ENCODE measurements at places on chromosomes 6 and 20.

DNA sequence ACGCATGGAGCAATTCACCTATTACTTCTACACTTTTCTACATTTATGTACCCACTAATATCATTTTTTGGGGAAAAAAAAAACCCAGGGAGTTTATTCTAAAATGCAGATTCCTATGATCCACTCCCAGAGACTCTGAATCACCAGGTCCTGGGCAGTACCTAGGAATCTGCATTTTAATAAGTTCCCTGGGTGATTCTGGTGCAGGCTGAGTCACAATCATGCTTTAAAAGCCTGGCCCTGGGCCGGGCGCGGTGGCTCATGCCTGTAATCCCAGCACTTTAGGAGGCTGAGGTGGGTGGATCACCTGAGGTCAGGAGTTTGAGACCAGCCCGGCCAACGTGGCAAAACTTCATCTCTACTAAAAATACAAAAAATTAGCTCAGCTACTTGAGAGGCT is 43.3 kb upstream of the MLN start:
- DNase-seq: no peak

DNA sequence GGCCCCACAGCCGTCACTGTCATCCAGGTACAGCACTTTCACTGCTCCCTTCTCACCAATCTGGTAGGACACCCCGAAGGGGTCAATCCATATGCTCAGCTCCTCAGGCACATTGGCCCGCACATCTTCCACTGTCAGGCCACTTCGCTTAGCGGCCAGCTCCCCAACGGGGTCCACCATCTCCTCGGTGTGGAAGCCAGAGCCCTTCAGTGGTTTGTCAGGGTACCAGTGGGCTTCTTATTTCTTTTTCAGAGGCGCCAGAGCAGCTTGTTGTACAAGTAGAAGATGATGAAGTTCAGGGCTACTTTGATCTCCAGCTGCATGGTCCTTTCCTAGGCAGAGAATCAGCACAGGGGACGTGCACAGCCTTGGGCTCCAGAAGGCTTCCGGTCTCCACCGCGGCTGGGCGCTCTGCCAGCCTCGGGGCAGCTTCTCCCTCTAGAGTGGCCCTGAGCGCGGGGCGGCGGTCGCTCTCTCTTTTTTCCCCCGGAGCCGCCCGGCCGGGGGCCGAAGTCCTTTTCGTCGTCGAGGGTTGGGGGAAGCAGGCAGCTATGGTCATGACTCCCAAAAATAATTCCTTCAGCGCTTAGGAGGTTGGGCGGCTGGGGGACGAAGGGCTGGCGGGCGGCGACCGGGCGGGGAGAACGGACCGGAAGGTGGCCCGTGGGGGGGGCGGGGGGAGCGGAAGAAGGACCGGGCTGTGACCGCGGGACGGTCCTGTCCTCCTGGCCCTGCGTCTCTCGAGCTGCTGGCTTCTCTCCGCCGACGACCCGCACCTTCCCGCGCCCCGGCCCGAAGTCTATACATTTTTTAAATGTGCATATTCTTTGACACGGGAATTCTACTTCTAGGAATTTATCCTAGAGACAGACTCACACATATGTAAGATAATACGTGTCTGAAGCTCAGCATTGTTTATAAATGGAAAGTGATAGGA is 6.5 kb upstream of the ZSCAN9 start:
- DNase-seq: peak; percentile 70

GRCh38 chr6:168585441-168585840 is 144.5 kb downstream of the SMOC2 start:
- no peak for DNase-seq

GRCh38 chr20:1456300-1456699 is 10.3 kb downstream of the NSFL1C start:
- DNase-seq: no peak

DNA sequence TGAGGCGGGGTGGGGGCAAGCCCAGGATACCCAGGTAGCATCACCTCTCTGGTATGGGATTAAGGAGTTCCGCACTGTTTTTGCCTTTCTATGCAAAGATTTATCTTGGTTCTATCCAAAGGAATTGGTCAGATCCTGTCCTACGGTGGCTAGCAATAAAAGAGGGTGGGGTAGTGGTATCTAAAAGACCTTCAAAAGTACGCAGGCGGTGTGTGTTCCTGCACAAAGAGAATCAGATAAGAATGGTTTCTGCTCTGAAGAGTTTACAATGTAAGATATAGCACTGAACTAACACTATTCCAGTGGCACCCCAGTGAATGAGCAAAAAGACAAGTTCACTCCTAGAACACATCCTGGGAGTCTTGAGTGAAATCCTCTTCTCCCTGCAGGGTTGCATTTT is 6.3 kb downstream of the MRPS18A start:
- DNase-seq: no peak

DNA sequence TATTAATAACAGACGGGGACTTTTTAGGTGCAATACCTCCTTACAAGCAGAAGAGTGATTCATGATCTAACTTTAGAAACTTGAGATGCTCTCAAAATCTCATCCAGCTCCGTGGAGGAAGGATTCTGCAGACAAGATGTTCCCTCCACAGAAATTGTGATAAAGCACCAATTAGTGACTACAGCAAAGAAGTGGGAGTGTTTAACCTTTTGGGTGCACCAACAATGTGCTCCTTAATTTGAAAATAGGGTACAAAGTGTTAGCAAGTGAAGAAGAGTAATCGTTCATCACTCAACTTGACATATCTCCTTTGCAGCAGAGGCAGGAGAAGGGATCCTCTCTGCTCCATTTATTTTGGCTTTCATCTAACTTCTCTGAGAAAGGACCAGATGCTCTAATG is 22.8 kb upstream of the SCP2D1 start:
- DNase-seq: no peak
